ENCODE measurements at places on chromosomes 7 and 10. TPM values are rescaled to one million over a fixed set of nuclear protein-coding genes. Genes with fewer than 3 reads are reported as not detected.

DNA sequence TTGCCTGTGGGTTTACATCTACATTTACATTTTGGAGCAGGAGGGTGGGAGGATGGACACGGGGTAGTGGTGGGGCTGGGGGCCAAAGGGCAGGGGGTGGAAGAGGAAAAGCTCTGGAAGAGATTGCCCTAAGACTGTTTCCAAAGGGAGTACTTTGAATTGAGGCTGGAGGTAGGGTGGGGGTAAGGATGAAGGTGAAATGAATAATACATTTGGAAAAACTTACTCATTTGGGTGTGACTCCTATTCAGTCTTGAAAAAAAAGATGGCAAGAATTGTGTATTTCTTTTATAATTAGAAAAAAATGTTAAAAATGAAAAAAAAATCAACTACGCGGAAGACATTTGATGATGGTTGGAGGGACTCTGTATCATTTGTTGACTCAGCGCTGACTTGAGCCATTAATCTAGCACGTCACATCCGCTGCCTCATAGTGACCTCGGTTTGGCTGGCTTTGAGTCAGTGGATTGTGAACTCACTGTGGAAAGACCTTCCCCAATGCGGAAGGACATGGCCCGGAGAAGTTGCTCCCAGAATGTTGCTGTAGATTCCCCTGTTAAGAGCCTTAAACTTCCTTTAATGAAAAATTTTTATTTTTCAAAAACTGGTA, 2.8 kb downstream of the FAM180A start:
- no peak for DNase-seq
- no peak overlapping the region for H3K4me3 ChIP-seq
- no peaks in the 10 kb centered on the region for H3K4me1 ChIP-seq
- H3K27me3 ChIP-seq: peaks cover 4% of the 10 kb centered on the region
- no peak overlapping the region for H3K27ac ChIP-seq

GRCh38 chr10:124509880-124510632, 48.4 kb downstream of the LHPP start:
- H3K4me1 ChIP-seq: no peaks in the 10 kb centered on the region
- H3K4me3 ChIP-seq: no peak overlapping the region

GRCh38 chr10:3780021-3780770, 4.8 kb downstream of the KLF6 start:
- no peaks in the 10 kb centered on the region for H3K27me3 ChIP-seq
- H3K4me1 ChIP-seq: peaks cover 80% of the 10 kb centered on the region
- peak overlapping the region; percentile 83 for H3K27ac ChIP-seq
- H3K4me3 ChIP-seq: peak overlapping the region; percentile 93
- peaks cover 87% of the 10 kb centered on the region for H3K36me3 ChIP-seq

GRCh38 chr7:84043661-84044191, 150.9 kb downstream of the SEMA3A start:
- no peaks in the 10 kb centered on the region for H3K4me1 ChIP-seq
- peaks cover 2% of the 10 kb centered on the region for H3K27me3 ChIP-seq
- no peak overlapping the region for H3K4me3 ChIP-seq
- no peak overlapping the region for H3K27ac ChIP-seq
- no peaks in the 10 kb centered on the region for H3K36me3 ChIP-seq
- no peak for DNase-seq

GRCh38 chr7:151761231-151761630, 115.7 kb downstream of the PRKAG2 start:
- H3K4me3 ChIP-seq: no peak overlapping the region
- H3K27me3 ChIP-seq: peaks cover 5% of the 10 kb centered on the region
- peaks cover 9% of the 10 kb centered on the region for H3K4me1 ChIP-seq
- H3K27ac ChIP-seq: no peak overlapping the region

SPDYE2 gene
- not detected for total RNA-seq

STEAP4 gene
- total RNA-seq: 1.1 TPM

DNA sequence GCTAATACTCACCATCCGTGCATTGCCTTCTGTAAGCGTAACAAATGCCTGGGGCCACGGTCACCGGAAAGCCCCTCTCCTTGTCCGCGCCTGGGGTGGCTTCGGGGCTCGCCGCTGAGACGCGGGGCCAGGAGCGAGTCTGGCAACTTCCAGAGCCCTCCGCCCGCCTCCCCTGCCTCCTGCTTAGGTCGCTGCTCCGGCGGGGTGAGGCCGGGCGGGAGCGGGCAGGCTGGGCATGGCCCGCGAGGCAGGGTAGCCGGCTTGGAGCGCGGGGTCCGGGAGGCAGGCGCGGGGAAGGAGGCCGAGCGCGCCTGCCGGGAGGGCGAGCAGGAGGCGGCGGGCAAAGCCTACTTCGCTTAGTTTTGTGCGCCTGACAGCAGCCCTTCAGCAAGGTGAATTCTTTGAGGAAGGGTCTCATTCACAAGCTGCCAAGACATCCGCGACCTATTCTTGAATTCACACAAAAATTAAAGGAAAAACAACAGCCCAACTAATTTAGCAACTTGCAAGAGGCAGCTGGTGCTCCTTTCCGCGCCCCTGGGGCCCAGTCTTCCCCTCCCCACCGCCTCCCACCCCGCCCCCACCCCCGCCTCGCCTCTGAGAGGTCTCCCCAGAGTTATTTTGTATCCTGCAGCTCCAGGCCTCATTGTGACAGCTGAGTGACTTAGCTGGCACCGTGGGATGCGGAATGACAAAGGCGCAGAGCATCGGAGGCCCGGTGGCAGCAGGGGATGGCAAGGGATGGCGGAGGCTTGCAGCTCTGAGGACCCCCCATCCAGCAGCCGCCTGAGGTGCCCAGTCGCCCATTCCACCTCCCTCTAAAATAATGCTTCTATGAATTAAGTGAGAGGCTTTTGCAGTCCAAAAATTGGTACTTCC, 12.8 kb upstream of the KAT6B start:
- H3K27ac ChIP-seq: no peak overlapping the region
- H3K36me3 ChIP-seq: no peaks in the 10 kb centered on the region
- H3K27me3 ChIP-seq: no peaks in the 10 kb centered on the region
- H3K4me3 ChIP-seq: no peak overlapping the region
- DNase-seq: no peak

DNA sequence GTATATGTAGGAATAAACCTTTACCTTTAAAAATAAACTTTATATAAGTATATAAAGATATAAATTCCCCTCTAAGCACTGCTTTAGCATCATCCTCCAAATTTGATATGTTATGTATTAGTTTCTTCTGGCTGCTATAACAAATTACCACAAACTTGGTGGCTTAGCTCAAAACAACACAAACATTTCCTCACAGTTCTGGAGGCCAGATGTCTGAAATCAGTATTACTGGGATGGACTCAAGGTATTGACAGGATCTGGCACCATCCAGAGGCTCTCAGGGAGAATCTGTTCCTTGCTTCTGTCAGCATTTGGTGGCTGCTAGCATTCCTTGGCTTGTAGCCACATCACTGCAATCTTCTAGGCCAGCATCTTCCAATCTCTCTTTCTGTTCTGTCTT, 6.7 kb upstream of the SCRN1 start:
- H3K27ac ChIP-seq: no peak overlapping the region
- DNase-seq: no peak
- no peak overlapping the region for H3K4me3 ChIP-seq

DNA sequence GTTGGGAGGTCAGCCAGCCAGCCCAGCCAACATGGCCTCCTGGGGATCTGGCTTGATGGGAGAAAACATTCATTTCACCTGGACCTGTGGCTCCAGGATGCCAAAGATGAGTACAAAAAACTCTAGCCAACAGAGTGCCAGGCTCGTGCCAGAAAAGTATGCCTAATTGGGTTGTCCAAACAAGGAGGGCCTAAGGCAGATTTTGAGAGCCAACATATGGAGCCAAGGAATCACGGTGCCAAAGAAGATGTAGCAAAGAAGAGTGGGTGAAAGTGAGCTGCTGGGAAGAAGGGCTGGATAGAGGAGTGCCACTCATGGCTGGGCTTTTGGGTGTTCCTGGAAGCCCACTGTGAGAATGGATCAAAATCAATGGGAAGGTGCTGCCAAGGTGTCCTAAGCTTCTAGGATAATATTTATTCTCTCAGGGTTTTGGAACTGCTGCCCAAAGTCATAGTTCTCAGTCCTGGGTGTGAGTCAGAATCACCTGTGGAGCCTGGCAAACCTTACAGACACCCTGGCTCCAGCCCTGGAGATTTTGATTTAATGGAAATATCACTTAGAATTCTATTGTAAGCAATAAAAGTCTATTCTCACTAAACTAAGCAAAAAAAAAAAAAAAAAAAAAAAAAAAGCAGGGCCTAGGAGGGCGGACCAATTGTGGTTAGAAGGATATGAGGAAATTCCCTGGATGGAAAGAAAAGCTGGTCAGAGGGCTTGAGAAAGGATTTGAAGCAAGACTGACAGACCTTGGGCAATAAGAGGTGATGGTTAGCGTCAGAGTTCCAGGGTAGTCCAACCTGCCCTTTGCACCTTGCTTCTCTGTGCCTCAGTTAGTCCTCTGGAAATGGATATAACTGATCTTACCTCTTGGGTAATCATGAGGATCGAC, 182.2 kb upstream of the PRR15 start:
- no peaks in the 10 kb centered on the region for H3K4me1 ChIP-seq
- H3K27me3 ChIP-seq: peaks cover 6% of the 10 kb centered on the region
- no peak for DNase-seq
- no peaks in the 10 kb centered on the region for H3K36me3 ChIP-seq
- H3K27ac ChIP-seq: no peak overlapping the region
- no peak overlapping the region for H3K4me3 ChIP-seq

GPR15LG gene
- total RNA-seq: not detected

- no peaks in the 10 kb centered on the region for H3K27me3 ChIP-seq
- peaks cover 71% of the 10 kb centered on the region for H3K4me1 ChIP-seq
- peak overlapping the region; percentile 80 for H3K4me3 ChIP-seq
- peak overlapping the region; percentile 90 for H3K27ac ChIP-seq
- peaks cover 3% of the 10 kb centered on the region for H3K36me3 ChIP-seq
These were observed 77.3 kb downstream of the GRK5 start for GRCh38 chr10:119284679-119285096.

- no peaks in the 10 kb centered on the region for H3K27me3 ChIP-seq
- H3K36me3 ChIP-seq: no peaks in the 10 kb centered on the region
- DNase-seq: no peak
- H3K4me1 ChIP-seq: peaks cover 5% of the 10 kb centered on the region
These were observed 62.1 kb downstream of the ZMIZ1 start for GRCh38 chr10:79130846-79131245.

- no peaks in the 10 kb centered on the region for H3K4me1 ChIP-seq
- H3K36me3 ChIP-seq: no peaks in the 10 kb centered on the region
- H3K27me3 ChIP-seq: no peaks in the 10 kb centered on the region
- DNase-seq: no peak
These were observed 64.9 kb downstream of the CTTNBP2 start for GRCh38 chr7:117808341-117808757.

DNA sequence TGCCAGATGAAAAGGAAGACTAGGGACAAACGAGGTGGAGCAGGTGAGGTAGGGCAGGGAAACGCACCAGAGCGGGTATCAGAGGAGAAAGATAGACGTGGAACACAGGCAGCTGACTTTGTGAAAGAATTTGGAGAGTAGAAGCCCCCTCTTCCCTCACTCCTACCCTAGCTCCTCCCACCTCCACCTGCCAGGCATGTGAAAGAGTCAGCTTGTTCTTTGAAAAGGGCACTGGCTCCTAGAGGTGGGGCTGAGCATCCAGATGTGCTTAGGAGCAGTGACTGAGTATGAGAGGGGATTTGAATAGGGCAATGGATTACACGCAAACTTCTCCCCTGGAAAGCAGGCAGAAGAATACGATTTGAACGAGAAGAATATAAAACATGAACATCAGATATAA, 174.2 kb upstream of the INHBA start:
- peak overlapping the region; percentile 58 for H3K27ac ChIP-seq
- H3K4me3 ChIP-seq: no peak overlapping the region
- peaks cover 56% of the 10 kb centered on the region for H3K4me1 ChIP-seq

DNA sequence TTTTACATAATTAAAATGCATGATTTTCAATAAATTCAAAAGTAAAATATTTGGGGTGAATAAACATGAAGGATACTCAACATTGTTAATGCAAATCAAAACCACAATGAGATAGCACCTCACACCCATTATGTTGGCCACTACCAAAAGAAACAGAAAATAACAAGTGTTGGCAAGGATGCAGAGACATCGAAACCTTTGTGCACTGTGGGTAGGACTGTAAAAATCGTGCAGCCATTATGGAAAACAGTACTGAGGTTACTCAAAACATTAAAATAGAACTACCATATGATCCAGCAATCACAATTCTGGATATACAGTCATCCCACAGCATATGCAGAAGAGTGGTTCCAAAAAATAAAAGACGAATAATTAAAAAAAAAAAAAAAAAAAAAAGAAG, 13.1 kb downstream of the EZH2 start:
- peaks cover 46% of the 10 kb centered on the region for H3K4me1 ChIP-seq
- no peaks in the 10 kb centered on the region for H3K27me3 ChIP-seq
- peaks cover 25% of the 10 kb centered on the region for H3K36me3 ChIP-seq

ERLIN1 gene
- total RNA-seq: 16.6 TPM

GTF2IRD1 gene
- 0.96 TPM for total RNA-seq

CDHR1 gene
- 0.66 TPM for total RNA-seq

Measured in activated T-helper 1 cell treated with anti-CD3 and anti-CD28 coated beads, Interleukin-12 subunit alpha, Interleukin-12 subunit beta, Interleukin-2, Interleukin-4 antibody, amounts not matched to agents 30 ng/mL and 10 ng/mL and 1 ng/mL, durations not matched to agents 14 hours and 24 hours and 36 hours (primary cell).